ENCODE measurements at places on chromosomes 5 and 9.

DNA sequence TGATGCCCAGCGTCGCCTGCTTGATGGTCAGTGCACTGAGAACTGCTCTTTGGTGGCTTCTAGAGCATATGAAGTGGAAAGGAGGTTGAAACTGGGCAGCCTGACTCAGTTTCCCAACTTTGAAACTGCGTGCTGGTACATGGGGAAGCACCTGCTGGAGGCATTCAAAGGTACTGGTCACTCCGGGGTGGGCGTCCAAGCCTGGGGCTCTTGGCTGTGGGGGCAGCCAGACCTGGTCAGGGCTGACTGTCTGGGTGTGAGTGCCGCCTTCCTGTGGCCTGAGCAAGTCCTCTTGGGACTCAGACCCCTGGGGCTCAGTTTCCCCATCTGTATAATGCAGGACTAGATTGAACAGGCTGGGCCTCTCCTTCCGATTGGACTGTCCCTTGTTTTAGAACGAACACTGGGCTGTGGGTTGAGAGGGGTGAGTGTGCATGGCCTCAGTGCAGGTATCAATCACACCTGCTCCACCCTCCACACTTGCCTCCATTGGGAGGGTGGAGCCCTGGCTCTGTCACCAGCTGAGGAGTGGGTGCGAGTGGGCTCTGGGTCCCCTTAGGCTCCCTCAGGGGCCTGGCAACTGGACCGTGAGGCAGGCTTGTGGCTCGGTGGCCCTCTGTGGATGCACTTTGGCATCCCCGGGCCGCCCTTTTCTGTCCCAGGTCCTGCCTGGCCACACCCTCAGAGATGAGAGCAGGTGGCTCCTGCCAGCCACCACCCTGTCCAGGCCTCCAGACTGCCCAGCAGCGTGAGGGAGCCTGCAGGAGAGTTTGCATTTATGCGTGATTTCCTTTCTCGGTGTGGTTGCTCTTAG, 80.2 kb downstream of the PHF2 start:
- no peak for DNase-seq

GRCh38 chr5:95086927-95087815, 197.7 kb downstream of the MCTP1 start:
- DNase-seq = no peak

GRCh38 chr9:107504585-107505455, 15.3 kb upstream of the KLF4 start:
- DNase-seq = no peak

GRCh38 chr5:43729846-43730478, 127.0 kb downstream of the NNT start:
- peak; percentile 14 for DNase-seq

DNA sequence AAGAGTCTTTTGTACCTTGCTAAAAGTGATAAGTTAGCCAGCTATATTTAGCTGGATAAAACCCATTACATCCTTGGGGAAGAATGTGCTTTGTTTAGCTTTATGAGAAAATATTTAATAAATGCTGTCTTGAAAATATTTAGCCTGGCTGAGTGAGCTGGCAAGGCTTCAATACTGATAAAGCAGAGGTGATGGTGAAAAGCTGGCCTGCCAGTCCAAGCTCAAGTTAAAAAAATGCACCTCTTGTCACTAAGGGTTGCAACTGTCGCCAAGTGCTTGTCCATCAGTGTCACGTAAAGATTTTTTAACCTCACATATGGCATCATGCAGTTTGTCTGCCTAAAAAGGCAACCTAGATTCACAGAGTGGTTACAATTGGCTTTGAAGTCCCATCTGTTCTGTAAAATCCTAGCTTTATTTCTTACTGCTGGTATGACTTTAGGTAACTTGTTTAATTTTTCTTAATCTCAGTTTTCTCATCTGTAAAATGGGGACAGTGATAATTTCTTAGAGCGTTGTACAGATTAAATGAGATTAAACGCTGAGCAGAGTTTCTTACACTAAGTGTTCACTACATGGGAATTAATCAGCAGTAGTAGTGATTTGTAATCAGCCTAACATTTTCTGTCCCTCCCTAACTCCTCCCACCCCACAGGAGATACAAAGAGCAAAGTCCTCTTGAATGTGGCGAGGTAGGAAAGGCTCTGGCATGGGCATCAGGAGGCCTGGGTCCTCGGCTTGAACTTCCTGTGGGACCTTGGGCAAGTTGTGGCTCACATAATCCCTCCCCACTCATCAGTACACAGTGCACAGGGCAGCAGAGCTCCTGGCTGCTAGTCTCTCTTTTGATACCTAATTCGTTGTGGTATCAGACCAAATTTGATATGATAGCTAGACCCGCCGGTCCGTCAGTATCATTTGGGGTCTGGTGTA, 48.7 kb downstream of the PIK3R1 start:
- no peak for DNase-seq

DNA sequence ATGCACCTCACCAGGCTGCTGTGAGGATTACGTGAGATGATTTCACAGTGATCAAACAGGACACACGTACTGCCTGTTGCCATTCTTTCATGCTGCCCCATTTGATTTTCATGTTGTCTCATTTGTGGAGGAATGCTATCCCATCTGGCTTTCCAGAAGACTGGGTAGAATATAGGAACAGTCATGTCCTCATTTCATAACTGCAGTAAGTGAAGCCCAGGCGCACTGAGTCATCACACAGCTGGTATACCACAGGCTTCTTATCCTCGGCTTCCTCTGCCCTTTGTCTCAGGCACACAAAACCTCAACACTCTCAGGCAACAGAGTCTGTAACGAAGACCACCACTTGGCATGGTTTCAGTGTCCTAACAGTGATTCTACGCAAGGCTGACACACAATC, 62.3 kb downstream of the LHFPL2 start:
- no peak for DNase-seq

DNA sequence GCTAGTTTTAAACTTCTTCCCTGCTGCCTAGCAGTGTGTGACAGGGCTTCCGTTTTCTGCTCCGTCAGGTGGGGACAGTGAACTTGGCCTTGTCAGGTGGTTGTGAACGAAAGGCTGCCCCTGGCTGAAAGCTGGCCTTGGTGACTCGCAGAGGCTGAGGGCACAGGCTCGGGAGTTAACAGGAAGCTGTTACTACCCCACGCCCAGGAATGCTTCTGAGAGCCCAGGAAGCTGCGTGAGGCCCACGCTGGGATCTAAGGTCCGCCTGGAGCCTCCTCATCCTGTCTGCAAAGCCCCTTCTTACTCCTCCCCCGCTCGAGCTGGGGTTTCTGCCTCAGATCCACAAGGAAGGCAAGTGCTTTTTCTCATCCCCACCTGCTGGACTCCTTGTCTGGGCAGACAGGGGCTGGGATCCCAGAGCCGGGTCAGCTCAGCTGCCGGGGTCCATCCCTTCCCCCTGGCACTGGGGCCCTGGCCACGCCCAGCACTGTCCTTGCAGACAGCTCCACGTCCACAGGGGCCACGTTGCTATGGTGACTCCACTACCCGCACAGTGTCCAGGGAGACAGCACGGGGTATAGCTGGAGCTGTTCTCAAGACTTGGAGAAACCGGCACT, 124.7 kb upstream of the TBC1D2 start:
- DNase-seq = peak; percentile 58

GRCh38 chr5:33800241-33800950, 91.4 kb downstream of the ADAMTS12 start:
- no peak for DNase-seq

DNA sequence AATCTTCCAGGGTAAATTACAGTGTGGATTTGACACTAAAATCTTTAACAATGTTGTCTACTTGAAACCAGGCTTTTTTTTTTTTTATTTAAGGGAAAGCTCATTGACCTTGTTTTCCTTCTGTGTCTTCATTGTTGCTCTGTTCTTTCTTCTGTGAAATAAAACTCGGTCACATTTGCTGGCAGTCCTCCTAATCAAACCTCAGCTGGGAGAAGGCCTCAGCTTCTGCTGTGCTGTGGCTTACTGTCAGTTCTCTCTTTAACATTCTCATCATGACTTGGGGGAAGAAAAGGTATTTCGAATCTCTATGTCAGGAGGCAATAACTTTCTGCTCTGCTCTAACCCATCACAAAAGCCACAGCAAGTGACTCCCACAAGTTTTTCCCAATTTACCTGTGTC, 268.9 kb downstream of the ZNF608 start:
- DNase-seq = no peak

- peak; percentile 38 for DNase-seq
Measured at GRCh38 chr9:15189481-15189880, 117.5 kb downstream of the TTC39B start.

DNA sequence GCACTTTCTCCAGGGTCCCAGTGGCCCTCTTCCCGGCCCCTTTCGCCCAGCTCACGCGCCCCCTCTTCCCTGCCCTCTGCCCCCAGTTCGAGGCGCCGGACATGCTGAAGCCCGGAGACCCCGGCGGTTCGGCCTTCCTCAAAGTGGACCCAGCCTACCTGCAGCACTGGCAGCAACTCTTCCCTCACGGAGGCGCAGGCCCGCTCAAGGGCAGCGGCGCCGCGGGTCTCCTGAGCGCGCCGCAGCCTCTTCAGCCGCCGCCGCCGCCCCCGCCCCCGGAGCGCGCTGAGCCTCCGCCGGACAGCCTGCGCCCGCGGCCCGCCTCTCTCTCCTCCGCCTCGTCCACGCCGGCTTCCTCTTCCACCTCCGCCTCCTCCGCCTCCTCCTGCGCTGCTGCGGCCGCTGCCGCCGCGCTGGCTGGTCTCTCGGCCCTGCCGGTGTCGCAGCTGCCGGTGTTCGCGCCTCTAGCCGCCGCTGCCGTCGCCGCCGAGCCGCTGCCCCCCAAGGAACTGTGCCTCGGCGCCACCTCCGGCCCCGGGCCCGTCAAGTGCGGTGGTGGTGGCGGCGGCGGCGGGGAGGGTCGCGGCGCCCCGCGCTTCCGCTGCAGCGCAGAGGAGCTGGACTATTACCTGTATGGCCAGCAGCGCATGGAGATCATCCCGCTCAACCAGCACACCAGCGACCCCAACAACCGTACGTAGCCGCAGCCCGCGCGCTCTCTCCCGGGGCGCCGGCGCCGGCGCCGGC, 1.0 kb downstream of the PRDM6 start:
- no peak for DNase-seq

DNA sequence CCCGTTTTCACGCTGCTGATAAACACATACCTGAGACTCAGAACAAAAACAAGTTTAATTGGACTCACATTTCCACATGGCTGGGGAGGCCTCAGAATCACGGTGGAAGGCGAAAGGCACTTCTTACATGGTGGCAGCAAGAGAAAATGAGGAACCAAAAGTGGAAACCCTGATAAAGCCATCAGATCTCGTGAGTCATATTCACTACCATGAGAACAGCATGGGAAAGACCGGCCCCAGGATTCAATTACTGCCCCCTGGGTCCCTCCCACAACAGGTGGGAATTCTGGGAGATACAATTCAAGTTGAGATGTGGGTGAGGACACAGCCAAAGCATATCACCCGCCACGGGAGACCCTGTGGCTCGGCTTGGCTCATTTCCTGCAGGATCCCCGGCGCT, 20.2 kb downstream of the EXD3 start:
- no peak for DNase-seq

DNA sequence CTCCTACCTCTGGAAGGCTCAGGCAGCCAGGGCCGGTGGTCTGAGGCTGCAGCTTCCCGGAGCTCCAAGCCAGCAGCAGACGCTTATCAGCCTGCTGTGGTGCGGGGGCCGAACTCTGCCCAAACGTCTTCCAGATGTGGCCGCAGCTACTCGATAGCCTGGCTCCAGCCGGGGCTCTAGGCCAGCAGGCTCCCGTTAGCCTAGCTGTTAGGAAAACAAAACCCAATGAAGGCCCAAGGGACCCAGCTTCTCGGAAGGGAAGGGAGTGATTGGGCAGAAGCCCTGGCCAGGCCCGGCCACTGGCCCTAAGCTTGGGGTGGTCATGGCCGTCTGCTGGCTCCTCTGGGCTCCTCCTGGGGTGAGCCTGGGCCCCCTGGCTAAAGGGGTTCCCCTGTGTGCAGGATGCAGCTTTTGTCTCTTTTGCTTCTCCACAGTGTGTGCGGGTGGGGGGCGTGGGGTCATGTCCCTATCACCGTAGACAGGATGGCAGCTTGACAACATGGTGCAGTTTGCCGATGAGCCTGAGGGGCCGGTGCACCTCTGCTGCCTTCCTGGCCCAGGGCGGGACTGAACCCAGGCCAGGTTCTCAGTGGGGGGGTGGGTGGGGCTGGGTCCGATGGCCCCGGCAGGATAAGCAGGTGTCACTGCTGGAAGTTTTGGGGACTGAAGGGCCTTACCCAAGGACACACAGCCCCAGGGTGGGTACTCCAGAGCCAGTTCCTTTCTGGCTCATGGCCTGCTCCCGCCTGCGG, 18.7 kb downstream of the MYMK start:
- DNase-seq = no peak

DNA sequence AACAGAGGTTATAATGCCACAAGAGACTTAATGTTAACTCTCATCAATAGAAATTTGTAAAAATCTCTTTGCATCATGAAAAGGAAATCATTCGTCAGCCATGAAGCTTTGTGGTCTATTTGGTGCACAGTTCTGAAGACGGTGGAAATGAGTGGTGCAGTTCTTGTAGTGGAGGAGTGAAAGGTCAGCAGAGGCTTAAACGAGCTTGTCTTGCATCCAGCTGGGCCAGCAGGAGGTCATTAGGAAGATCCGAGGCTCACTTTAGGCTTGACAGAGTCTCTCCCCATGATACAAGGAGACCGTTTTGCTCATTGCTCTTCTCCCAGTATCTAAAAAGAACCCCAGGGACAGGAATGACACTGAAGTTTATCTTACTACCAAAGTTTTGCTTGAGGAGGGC, 440.8 kb downstream of the BNC2 start:
- no peak for DNase-seq

- no peak for DNase-seq
Measured at GRCh38 chr5:1298723-1299510, 4.0 kb upstream of the TERT start.

GRCh38 chr5:57032151-57032551, 80.2 kb upstream of the MIER3 start:
- DNase-seq = no peak

- peak; percentile 80 for DNase-seq
Measured at GRCh38 chr9:93450945-93451815, at the start of gene FAM120A. TSS of gene FAM120A (plus strand) at chr9:93451685. CDS start at chr9:93451916, 231 bp downstream.

DNA sequence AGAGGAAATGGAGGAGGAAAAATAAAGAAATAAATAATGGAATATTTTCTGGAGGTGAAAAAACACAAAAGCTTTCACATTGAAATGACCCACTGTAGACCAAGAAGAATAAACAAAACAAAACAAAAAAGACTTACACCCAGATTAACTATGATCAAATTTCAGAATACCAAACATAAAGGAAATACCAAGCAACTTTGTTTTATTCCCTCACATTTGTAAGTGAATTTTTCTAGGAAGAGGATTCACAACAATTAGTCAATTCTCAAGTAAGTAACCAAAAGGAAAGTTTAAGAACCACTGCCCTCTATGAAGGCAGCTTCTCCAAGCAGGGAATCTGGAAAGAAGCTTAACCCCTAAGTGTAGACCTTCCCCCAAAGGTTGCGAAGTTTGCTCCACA, 29.6 kb upstream of the B4GALT1 start:
- no peak for DNase-seq

DNA sequence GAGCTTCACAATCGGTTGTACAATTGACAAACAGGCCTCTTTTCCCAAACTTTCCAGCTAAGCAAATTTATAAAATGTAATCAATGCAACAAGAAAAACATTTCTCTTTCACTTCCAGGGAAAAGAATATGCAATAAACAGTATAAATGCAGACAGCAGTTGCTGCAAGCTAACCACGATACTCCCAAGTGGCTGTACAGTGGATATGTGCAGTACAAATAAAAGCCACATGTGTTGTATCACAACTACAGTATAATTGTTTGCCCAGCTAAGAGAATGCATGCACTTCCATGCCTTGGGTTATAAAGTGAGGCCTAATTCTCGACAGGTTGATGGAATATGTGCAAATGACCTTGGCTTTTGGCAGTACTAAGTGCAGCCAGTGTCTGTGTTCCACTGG, 16.7 kb upstream of the PDCL start:
- DNase-seq = no peak

Measured in renal pelvis (tissue), 12 donors.